Stimulated activated CD8-positive, alpha-beta memory T cell treated with anti-CD3 and anti-CD28 coated beads, Interleukin-4, amount 100 ng/mL, for 4 hours (primary cell): ENCODE measurements at places on chromosomes 11 and 22.
A peak's percentile ranks its signal among the peaks of the same experiment; 100 is the strongest.

DNA sequence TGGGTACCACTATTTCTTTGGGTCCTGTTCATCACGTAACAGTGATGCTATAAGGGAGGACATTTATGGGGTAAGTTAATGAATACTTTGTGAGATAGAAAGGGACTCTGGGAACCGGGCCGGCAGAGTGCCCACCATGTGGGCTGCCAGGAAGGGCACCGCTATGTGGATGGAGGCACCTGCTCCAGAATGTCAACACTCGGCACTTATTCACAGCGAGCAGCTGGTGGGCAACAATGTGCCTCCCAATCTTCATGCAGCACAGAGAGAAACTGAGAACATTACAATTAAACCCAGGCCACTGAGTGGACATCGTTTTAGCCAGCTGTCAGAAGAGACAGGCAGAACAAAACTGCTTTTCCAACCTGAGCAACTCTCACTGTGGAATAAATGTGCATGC lies 15.8 kb upstream of the ELFN2 start:
- DNase-seq: no peak

DNA sequence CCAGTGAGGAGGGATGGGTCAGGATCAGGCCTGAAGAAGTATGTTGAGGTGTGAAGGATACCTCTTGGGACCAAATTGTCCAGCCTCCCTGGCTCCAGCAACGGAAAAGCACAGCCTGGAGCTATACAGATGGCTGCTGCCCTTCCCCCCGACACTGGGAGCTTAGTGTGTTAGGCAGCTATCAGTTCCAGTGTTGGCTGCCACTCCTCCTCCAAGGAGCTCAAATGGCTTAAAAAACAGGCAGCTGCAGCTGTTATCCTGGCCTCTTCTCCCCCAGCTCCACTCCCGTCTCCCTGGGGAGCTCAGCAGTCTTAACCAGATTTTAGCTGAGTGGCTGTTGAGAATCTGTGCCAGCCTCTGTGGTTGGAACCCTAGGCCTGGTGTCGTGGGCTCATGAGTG lies 225.0 kb downstream of the JRKL start:
- DNase-seq: no peak

- no peak for DNase-seq
Measured at GRCh38 chr11:110032957-110033570, 60.1 kb upstream of the ZC3H12C start.

DNA sequence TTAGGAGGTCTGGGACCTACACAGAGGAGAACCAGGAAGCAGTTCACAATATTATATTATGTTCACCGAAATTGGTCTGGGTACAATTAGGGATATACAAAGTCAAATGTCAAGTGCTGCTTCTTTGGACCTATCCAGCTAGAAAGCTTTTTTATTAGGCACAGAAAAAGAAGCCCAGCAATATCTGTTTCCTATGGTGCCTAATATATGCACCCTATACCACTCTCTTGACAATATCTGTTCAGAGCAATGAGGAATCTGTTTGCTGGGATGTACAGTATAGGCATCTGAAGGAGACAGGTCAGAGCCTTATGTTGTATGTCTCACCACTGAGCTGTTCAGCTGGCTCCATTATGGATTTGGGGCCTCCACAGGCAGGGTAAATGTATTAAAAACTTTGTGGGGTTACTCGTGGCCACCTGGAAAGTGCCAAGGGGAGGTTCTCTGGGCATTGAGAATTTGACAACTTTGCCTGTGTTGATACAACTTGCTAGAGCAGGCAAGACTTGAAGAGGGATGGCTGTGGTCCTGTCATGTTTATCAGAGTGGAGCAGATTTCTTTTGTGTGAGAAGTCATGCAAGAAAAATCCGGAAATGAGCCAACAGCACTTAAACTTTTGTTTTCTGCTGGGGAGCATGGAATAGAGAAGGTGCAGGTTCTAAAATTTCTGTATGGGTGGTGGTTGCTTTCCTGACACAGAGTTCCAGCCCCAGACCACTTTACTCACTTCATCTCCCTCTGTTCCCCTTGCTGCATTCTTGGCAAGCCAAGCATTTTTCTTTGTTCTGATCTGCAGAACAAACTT lies 10.1 kb downstream of the STIM1 start:
- no peak for DNase-seq

- no peak for DNase-seq
Measured at GRCh38 chr11:105609832-105610781, at the start of gene GRIA4. Gene GRIA4, plus strand, starts transcription at chr11:105610073. Its CDS starts 925 bp downstream, at chr11:105610998.

DNA sequence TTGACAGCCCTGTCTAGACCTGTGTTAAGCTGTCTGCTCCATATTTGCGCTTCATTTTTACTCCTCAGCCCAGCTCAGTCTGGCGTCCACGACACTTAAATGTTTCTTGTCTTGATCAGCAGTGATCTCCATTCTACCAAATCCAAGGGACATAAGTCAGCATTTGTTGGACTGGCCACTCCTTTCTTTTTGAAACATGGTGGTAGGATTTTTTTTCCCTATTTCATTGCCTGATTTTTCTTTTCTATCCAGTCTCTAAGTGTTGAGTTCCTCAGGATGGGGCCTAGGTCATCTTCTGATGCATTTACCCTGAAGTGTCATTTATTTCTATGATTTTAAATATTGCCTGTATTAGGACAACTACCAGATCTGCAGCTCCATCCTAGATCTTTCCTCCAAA lies 873 bp downstream of the NCAPH2 start:
- no peak for DNase-seq

GRCh38 chr11:78040691-78041379 lies 17.8 kb upstream of the KCTD14 start:
- DNase-seq: no peak

DNA sequence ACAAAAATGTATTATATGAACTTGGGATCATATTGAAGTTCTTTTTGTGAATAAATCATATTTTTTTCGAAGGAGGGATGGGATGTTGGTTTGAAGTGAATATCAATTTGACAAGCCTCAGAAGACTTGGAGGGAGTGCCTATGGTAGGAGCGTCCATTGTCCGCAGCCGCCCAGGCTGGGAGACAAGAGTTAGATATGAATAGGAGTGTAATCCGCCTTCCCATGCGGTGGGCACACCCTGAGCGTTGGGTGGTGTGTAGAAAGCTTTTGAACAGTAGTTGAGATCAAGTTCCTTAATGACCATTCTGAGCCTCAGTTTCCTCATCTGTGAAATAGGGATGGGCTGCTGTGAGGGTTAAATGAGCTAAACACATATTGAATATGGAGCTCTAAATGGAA lies 7.0 kb downstream of the CD82 start:
- no peak for DNase-seq

GRCh38 chr22:17957204-17957603 lies 67.2 kb downstream of the MICAL3 start:
- no peak for DNase-seq

DNA sequence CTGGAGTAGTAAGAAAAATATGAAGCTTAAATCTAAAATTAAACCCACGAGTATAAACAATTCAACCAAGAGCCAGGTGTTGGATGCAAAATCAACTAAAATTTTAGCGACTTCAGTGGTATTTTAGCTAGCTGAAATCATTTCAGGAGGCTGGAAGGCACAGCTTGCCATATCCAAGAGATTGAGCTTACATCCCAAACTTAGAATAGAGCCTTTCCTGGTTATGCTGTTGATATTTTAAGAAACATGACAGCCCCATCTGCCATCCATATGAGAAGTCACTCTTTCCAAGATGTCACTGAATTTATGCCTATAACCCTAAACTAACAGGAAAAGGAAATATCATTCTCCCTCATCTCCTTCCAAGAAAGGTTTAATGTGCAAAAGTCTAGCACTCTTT lies 334.0 kb downstream of the KCNA4 start:
- DNase-seq: no peak

DNA sequence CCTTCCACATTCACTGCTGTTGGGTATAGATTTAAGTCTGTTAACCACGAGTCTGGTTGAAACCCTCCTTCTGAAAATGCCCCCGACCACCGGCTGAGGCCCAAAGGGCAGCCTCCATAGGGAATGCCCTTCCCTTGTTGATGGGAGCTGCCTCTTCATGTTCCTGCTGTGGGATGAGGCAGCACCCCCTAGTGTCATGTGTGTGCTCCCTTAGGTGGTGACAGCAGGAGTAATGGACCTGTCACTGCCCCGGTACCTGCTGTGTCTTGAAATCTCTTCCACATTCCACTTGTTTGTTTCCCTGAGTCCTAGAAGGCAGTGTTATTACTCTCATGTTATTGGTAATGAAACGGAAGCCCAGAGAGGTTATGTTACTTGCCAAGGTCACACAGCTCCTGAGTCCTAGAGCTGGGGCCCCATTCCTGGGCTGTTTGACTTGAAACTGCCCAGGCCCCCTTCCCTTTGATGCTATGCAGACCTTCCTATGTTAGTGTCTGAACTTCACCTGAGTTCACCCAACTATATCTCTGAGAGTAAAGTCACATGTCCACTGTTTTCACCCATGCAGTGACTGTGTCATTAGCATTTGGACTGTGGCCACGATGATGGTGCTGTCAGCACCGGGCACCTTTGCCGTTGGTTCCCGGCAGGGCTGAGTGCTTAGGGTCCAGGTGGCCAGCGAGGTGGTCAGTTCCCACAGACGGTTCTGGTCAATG lies 234.3 kb downstream of the TBC1D22A start:
- DNase-seq: no peak

DNA sequence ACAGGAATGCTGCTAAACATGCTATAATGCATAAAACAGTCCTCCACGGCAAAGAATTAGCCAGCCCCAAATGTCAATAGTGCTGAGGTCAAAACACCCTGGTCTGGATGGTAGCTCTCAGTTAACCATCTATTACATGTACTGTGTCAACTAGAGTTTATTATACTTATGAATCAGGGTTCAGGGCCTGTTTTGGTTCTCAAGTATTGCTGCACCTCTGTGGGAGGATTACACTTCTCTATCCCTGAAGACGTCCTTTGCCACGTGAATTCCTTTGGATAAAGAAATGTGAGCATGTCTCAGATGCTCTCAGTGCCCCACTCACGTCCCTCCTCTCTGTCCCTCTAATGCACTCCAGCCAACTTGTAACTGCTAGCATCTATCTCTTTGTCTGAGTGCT lies 53.4 kb downstream of the SLC1A2 start:
- DNase-seq: no peak

DNA sequence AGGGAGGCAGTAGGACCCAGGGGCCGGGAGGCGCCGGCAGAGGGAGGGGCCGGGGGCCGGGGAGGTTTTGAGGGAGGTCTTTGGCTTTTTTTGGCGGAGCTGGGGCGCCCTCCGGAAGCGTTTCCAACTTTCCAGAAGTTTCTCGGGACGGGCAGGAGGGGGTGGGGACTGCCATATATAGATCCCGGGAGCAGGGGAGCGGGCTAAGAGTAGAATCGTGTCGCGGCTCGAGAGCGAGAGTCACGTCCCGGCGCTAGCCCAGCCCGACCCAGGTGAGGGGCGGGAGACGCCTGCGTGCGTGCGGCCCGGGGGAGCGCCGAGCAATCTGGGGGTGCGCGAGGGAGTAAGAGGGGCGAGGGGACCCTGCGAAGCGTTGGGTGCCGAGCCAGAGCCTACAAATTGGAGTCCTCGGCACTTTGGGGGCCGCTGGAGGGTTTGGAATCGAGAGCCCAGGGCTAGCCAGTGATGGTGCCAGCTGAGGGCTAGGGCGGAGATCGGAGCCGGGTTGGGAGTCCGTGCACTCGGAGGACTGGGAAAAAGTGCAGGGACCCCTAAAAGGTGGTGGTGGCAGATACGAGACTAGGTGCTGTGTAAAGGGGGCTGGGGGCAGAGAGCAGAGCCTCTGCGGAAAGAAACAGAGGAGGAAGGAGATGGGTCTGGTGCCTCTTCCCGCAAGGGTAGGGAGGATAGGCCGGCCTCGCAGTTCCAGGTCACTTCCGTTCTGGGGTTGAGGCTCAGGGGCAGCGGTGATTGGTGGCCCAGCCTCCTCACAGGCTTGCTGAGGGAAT lies at the start of gene SERPINH1:
SERPINH1 (plus strand) TSS at position 206 of the 788 bp plus-strand sequence. CDS start 4,097 bp downstream, outside the sequence.
- DNase-seq: peak; percentile 10

DNA sequence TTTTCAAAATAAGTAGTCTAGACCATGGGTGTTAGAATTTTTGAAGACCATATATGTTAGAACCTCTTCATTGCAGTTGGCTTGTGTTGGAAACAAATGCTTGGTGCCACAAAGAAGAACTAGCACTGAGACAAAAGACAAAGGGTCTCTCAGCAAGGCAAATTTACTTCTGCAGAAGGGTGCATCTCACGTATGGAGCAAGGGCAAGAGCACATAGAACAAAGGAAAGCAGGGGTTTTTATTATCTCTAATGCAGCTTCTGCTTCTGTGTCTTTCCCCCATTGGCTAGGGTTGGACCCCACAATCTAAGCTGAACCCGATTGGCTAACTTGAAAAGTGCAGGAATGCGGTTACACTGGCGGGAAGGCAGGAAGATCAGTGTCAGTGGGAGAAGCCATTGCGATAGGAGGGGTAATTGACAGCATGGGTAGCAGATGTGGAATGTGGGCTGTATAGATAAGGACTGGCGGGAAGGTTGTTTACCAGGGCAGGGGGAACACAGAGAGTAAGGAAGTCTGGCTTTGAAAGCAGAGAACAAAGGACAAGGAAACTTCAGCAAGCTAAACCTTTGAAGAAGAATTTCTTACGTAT lies 9.2 kb upstream of the RBMXL2 start:
- DNase-seq: no peak

GRCh38 chr22:44707178-44707577 lies 5.2 kb downstream of the PRR5 start:
- DNase-seq: no peak

- no peak for DNase-seq
Measured at GRCh38 chr22:46089426-46090035, 60.8 kb upstream of the PPARA start.

DNA sequence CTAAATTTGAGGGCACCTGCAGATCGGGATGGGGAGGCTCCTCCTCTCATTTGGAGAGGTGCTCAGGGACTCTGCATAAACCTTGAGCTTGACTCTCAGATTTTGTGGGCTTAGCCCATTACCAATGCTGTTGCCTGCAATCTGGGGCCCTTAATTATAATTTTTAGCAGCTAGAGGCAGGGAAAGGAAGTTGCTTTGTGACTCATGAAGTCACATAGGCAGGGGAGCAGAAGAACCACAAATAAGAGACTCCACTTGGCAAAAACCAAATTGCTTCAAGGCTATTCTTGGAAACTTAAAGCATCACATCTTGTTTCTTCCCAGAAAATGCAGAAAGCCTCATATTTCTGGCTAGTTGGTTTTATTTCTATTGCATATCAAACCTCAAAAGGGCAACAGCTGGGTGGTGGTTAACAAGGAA lies 46.9 kb downstream of the MICAL2 start:
- DNase-seq: no peak
